ENCODE measurements at places on chromosomes 16 and 17. TPM values are rescaled to one million over a fixed set of nuclear protein-coding genes. Genes with fewer than 3 reads are reported as not detected.

- DNase-seq: peak; percentile 26
Measured at GRCh38 chr16:14302399-14303181, 231.5 kb downstream of the MRTFB start.

- no peak for DNase-seq
Measured at GRCh38 chr17:8287651-8288335, 677 bp upstream of the RANGRF start.

The TMEM204 gene
- total RNA-seq: 10.3 TPM

DNA sequence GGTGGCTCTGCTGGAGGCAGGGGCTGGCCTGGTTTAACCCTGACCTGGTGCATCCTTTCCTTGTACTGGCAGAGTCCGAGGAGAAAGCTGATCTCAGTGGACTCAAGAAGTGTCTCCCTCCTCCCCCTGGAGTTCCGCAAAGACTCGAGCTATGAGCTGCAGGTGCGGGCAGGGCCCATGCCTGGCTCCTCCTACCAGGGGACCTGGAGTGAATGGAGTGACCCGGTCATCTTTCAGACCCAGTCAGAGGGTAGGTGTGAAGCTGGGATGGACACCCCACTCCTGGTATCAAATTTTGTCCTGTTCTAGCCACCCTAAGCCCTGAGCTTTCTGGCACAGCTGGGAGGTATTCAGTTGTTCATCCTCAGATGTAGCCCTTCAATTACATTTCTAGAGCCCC, 42.5 kb downstream of the IL21R start:
- DNase-seq: no peak

DNA sequence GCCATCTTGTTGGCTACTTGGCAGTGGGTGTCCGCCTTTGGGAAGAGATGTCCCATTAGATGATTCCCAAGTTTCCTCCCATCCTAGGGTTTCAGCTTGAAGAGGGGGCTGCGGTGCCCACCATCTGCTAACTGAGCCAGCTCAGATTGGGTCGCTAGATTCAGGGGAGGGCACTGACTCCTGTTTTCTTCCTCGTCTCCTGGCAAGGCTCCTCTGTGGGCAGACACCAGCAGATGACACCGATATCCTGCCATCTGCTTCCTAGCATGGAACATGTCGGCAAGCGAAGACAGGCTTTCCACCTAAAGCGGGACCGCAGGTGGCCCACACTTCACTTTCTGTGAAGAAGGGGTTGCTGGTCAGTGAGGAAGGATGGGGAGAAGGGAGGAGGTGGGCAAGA, 27.3 kb downstream of the C17orf75 start:
- DNase-seq: no peak

- DNase-seq: peak; percentile 12
Measured at GRCh38 chr17:21394265-21394664, 18.1 kb downstream of the KCNJ12 start.
